ENCODE measurements at places on chromosomes 13 and 19.

- no peak for DNase-seq
Observed at GRCh38 chr13:102197193-102197592, 204.7 kb downstream of the FGF14 start.

DNA sequence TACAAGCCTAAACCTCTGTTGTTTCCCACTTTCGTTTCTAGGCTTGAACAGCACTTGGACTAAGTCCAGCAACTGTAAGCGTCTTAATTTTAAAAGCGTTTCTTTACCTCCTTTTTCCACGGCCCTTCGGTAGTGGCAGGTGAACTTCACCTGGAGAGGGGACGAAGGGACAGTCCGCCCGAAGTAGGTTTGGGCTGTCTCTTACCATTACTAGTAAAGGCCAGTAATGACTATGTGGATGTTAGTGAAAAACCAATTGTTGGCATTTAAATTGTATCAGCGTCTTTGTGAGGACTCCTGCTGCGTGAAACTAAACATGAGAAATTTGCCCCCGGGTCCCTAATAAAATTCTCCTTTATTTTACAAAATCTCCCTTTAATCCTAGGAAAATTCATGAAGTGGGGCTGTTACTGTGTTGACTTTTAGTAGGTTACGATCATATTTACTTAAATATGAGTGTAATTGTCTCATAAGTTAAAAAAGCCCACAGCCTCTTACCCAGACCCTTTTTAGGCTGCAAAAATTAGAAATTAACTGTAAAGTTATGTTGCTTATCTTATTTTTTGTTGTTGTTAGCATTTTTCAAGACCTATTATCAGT, 983 bp downstream of the ITM2B start:
- DNase-seq = no peak

DNA sequence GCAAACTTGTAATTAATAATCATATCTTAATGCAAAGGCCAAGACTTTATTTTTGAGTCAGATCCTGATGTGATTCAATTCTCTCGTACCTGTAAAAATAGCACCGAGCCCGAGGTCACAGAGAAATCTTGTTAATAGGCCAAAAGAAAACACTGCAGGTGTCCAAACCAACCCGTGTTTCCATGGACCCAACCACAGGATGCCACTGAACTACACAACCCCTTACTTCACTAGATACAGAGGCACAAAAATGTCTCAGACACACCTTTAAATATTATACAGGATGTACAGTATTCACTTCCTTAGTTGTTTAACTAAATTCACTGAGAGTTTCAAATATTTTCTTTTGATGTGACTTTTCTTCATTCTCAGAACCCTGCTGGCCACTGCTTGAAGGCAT, 530.9 kb downstream of the MYO16 start:
- no peak for DNase-seq

- no peak for DNase-seq
Observed at GRCh38 chr13:20407759-20408158, 117.9 kb downstream of the CRYL1 start.
